Fibroblast of the conjunctiva (primary cell): ENCODE measurements at places on chromosomes 1 and 21.

DNA sequence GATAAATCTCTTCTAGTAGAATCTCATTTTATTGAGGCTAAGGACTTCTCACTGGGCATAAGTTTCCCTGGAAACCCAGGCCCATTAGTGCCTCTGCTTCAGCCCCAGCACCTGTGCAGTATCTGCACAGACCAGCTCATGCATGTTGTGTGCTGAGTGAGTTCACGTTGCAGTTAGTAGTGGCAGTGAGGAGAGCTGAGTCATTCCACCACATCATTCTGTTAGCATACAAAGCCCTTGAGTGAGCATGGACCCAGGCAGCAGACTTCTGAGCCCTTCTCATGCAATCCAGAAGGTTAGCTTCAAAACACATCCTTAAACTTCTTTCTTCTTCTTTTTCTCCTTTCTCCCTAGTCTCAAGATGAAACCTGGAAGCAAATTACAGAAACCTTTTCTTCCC is 45.8 kb upstream of the NTPCR start:
- no peak for DNase-seq

GRCh38 chr1:201515062-201515750 is 8.3 kb upstream of the CSRP1 start:
- DNase-seq = no peak

DNA sequence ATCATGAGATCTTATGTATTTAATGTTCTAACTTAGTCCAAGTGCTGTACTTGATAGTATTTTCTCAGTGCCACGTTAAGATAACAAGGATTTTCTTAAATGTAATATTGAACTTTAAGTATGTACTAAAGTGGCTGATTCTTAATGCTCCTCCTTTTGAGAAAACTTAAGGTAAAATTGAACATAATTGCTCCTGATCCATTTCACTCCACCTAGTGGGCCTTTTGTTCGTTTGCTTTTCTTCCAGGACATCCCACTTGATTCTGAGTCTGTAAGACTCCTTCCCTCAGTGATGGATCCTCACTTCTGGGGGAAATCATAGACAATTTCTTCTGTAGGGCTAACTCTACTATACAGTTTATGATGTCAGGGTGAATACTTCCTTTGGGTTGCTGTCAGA is 173.1 kb downstream of the LMO4 start:
- no peak for DNase-seq

GRCh38 chr1:160550572-160551034 is 27.5 kb upstream of the SLAMF6 start:
- DNase-seq = no peak

- DNase-seq = no peak
Measured at GRCh38 chr1:15153842-15154479, 414 bp downstream of the TMEM51 start.

- no peak for DNase-seq
Measured at GRCh38 chr1:229230893-229231753, 39.8 kb upstream of the RAB4A start.

- no peak for DNase-seq
Measured at GRCh38 chr1:8754993-8755392, 62.4 kb downstream of the RERE start.

- no peak for DNase-seq
Measured at GRCh38 chr1:87136607-87137341, 191.9 kb upstream of the LMO4 start.

DNA sequence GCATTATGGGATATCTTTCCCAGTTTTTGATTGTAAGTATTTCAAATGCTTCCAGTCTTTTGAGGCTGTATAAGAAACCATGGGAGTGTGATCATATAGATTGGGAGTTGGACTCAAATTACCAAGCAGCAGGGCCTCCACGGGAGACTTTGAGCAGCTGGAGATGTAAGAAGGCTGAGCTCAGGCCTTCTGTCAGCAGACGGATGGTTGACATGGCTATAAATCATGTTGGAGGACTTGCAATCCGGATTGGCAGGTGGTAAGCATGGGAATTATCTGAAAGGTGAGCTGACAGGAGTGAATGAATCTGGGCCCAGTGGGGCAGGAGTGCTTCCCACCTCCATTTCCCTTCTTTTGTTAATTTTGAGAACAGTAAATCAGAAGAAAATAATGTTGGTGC is 83.2 kb upstream of the PPM1J start:
- no peak for DNase-seq

GRCh38 chr21:29481641-29482040 is 182.9 kb downstream of the BACH1 start:
- peak; percentile 36 for DNase-seq

- DNase-seq = no peak
Measured at GRCh38 chr1:209326831-209327230, 256.7 kb upstream of the CAMK1G start.

GRCh38 chr1:160083968-160084770 is 2.8 kb downstream of the KCNJ9 start:
- DNase-seq = no peak

DNA sequence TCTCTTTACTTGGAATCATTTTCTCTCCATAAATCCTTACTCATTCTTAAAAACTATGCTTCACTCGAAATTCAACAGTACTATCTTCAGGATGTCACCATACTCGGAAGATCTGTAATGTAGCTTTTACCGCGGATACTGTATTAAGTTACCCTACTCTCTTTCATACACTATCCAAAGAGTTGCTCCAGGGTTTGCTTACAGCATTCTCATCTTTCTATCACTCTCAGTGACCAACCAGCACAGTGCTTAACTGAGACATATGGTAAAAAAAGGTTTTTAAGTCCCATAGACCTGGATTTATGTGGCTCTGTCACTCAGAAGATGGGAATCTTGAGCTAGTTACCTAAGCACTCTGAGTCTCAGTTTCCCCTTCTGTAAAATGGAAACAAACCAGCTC is 15.8 kb downstream of the GTF2B start:
- no peak for DNase-seq

DNA sequence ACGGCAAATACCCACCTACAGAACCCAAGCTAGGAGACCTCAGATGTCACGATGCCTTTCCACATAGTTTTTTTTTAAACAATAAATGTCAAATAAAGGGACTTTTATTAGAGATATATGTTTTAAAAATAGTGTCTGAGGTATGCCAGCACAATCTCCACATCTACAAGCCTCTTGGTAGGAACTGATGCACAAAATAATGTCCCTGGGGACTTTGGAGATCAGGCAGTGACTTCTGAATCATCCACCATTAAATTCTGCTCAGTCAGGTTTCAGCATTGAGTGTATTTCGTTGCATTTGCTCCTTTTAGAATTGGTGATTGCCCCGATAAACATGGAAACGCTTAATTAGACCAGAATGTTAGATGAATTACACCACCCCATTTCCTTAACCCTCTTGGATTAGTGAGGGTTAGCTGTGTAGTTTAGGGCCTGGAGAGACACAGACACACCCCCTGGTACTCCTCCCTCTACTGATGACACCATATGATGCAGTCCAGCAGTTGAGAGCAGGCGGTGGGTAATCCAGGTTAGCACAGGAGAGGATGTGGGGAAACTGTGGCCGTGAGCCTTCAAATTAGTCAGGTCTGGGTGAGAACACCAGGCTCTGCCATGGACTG is 33.6 kb downstream of the LGR6 start:
- DNase-seq = no peak

GRCh38 chr1:4005431-4005830 is 105.4 kb upstream of the C1orf174 start:
- no peak for DNase-seq

DNA sequence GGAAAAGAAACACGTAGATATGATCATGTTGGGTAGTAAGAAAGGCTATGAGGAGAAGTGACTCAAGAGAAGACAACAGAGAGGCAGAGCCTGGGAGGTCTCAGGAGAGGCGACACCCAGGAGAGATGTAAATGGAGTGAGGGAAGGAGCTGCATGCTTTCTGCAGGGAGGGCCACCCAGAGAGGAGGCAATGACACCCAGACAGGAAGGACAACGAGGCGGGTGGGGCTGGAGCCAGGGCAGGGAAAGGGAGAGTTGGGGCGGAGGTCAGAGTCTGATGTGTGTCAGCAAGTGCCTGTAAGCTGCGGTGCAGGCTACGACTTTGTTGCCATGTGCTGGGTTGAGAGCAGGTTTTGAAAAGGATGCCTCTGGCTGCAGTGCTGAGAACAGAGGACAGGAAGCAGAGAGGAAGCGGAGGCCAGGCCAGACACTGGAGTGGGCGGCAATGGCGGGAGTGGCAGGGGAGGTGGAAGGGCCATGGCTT is 31.3 kb downstream of the SLC1A7 start:
- no peak for DNase-seq

DNA sequence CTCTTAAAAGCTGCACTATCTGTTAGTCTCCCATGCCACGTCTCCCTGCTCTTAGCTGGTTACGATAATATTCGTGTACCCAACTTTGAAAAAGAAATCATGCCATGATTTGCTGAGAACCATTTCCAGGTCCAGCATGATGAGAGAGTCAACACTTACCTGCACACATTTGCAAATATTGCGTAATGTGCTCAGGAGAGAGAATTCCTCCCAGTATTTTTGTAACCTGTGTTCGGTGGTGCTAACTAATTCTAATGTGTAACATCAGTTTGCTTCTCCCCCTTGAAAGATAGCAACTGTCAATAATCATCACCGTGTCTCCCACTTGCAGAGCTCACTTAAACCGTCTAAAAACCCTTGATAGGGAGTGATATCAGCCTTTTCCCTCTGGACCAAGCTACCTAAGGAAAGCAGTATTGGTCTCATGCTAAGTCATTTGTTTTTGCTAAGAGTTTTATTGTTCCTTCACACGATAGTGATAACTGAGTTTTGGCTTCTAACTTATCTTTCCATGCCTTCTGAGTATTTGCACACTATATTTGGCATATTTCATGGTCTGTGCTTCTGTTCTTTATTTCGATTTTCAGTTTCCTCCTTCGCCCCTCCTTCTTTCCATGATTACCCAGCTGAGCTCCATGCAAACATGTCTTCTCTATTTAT is 61.1 kb upstream of the IRF2BP2 start:
- DNase-seq = no peak

GRCh38 chr1:156463874-156464273 is 36.7 kb downstream of the MEF2D start:
- no peak for DNase-seq

- DNase-seq = no peak
Measured at GRCh38 chr1:54310439-54311328, 95.5 kb downstream of the SSBP3 start.

DNA sequence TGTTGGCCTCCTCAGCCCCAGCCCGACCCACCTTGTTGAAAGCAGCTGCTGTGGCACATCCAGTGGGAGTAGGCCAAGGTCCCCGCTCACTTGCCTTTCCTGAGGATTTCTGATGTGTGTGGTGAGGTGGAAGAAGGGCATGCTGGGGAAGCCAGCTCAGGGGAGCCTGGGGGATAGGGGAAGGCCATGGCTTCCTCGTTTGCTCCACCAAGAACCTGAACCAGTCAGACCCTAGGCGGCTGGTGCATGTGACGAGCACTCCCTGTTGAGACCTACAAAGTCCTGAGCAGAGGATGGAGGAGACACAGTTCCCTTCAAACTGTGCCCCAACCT is 38.0 kb upstream of the SLC30A1 start:
- DNase-seq = no peak

DNA sequence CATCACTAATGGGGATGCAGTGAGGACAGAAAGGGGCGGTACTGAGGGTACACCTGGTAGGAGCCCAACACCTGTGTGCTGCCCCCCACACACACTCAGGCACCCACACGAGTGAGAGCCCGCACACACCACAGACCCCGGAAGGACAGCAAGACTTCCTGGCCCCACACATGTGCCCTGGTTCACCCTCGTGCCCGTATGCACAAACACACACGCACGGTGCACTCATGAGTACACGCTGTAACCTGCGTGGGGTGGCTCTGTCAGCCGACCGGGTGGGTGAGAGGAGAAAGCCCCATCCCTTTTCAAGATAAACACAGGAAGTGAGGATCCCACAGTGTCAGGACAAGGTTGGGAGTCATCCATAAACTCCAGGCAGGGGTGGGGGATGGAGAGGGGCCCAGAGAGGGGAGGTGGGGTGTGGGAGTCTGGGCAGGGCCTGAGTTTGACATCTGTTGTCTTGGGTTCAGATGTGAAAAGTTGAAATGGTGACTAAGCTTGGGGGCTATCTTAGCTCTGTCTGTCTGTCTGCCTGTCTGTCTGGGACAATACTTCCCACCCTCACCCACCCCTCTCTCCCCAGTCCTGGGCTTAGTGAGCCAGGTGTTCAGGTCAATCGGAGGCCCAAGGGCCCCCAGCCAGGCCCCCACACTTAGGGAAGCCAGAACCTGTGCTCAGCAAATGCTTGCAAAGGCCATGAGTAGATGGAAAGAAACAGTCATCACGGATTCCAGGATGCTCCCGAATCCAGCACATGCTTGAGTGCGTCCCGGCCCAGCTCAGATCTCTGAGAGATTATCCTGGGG is 119.8 kb upstream of the ZBTB40 start:
- DNase-seq = no peak
